ENCODE measurements at places on chromosomes 7 and 10.
A peak's percentile ranks its signal among the peaks of the same experiment; 100 is the strongest.

- no peak for DNase-seq
These were observed 52.9 kb downstream of the LYZL2 start for GRCh38 chr10:30576641-30577040.

GRCh38 chr10:9786101-9786500 lies 1231.6 kb upstream of the CELF2 start:
- no peak for DNase-seq

DNA sequence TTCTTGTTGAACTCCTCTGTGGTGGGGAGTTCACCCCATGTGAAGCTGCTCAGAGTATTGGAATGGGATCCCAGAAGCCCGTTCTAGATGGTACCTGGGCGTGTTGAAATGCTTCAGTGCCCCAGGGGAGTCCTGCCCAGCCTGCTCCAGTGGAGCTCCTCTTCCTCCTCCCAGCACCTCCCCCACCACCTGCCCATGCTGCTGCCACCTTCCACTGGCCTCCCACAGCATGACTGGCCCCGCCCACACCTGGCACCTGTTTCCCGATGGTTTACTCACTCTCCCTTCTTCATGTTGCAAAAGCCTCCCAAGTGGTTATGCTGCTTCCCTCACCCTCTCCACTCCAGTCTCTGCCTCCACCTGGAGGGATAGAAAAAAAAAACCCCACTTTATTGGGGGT lies 32.2 kb upstream of the PCBD1 start:
- no peak for DNase-seq

GRCh38 chr10:69317626-69318105 lies 39.4 kb downstream of the HK1 start:
- DNase-seq = no peak

DNA sequence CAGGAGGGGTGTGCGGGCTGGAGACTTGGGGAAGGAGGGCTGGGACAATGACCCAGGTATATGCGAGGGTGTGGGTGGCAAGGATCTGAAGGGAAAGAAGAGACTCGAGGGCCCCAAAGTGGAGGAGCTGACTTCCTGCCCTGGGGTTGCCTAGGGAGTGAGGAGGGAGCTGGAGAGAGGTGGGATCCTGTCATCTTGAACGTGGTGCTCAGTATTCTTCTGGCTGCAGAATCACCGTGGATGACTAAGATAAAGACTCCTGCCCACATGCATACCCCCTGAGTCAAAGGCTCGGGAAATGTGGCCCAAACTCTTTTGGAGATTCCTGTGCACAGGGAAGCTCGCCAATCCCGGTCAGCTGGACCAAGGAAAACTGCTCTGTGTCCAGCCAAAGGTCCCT lies 31.2 kb downstream of the COL17A1 start:
- no peak for DNase-seq

GRCh38 chr7:135239263-135239662 lies 5.6 kb downstream of the STRA8 start:
- DNase-seq = no peak

DNA sequence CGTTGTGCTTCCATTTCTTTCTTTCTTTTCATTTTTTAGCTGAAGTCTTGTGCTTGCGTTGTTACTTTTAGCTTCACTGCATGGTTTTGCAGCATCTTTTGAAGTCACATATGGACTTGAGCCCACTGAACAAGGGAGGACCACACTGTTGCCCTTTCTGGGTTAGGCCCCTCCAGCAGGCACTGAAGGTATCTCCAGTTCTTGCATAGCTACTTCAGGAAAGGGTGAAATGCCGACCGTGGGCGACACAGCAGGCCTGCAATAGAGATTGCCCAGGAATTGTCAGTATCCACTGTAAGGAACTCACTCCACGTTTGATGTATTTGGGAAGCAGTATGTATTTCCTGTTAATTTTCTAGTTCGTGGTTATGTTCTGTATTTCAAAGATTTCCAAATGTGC lies 85.1 kb downstream of the WDR37 start:
- DNase-seq = no peak

DNA sequence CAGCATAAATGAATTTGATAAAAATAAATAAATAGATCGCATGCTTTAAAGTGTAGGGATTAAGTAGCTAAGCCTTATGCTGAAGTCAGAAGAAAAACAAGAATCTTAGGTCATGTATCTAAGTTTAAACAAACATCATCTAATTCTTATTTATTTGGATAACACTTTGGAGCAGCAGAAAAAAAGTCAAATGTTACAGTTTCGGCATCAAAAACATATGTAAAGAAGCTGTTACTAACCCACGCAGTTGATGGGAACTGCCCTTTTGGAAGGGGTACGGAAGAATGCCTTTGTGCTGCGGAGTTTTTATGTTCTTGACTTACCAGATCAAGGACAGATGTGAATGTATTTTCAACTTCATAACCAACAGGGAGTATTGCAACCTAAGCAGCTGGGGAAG lies 37.3 kb upstream of the HABP2 start:
- DNase-seq = no peak

GRCh38 chr10:64312876-64313275 lies 791.7 kb downstream of the REEP3 start:
- DNase-seq = no peak

- DNase-seq = no peak
These were observed 25.4 kb upstream of the PRKAG2 start for GRCh38 chr7:151902311-151902710.

- no peak for DNase-seq
These were observed 21.4 kb upstream of the SCIN start for GRCh38 chr7:12549106-12549505.

DNA sequence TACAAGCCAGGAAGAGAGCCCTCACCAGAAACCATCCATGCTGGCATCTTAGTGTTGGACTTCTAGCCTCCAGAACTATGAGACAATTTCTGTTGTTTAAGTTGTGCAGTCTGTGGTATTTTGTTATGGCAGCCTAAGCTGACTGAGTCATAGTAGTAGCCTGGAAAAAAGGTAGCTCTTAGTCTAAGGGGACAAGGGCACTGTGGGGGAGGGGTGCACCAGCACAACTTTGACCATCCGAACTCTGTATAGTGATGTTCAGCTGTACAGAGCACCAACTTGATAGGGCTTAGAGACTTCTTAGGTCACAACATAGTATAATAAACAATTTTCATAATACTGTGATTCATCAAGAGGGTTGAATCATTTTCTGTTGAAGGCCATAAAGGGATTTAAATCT lies 14.3 kb downstream of the EIF4EBP2 start:
- DNase-seq = peak; percentile 37

DNA sequence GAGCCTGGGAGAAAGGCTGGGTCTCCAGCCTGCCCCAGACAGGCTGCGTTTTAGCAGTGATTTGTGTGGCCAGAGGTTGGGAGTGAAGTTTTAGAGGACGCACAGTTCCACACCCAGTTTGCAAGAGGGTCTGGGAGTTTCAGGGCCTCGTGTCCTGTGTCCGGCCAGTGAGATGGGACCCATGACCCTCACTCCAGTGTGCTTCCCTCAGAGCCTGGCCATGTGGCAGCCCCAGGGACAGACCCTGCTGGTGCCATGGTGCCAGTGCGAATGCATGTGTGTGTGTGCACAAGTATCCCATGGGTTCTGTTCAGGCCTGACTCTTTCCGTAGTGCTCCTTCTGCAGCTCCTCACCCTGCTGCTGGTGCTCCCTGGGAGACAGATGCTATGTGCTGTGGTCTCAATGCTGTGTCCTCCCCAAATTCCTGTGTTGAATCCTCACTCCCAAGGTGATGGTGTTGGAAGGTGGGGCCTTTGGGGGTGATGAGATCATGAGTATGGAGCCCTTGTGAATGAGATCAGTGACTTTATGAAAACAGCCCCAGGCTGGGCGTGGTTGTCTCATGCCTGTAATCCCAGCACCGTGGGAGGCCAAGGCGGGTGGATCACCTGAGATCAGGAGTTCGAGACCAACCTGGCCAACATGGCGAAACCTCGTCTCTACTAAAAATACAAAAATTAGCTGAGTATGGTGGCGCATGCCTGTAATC lies 16.5 kb downstream of the ECHDC3 start:
- no peak for DNase-seq

GRCh38 chr7:997404-998395 lies 14.7 kb downstream of the CYP2W1 start:
- no peak for DNase-seq

GRCh38 chr7:2641406-2642393 lies 9.9 kb downstream of the TTYH3 start:
- no peak for DNase-seq

DNA sequence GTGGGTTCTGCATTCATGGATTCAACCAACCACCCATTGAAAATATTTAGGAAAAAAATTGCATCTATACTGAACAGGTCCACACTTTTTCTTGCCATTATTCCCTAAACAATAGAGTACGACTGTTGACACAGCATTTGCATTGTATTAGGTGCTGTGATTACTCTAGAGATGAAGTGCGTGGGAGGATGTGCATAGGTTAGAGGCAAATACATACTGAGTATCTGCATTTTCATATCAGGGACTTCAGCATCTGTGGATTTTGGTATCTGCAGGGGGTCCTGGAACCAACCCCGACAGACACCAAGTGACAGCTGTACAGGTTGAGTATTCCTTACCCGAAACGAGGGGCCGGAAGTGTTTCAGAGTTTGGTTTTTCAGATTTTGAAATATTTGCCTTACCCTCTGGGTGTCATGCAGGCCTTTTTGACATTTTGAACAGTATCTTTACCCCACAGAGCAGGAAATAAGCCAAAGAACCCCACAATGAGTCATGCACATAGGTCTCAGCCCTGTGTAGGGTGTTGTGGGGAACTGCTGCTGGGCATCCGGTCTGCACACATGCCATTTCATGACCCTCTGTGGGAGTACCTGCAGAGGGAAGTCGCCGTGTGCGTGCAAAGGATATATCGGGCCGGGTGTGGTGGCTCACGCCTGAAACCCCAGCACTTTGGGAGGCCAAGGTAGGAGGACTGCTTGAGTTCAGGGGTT lies 14.5 kb downstream of the NUDT5 start:
- DNase-seq = peak; percentile 79

GRCh38 chr7:155961241-155962190 lies 149.3 kb upstream of the SHH start:
- DNase-seq = peak; percentile 67

DNA sequence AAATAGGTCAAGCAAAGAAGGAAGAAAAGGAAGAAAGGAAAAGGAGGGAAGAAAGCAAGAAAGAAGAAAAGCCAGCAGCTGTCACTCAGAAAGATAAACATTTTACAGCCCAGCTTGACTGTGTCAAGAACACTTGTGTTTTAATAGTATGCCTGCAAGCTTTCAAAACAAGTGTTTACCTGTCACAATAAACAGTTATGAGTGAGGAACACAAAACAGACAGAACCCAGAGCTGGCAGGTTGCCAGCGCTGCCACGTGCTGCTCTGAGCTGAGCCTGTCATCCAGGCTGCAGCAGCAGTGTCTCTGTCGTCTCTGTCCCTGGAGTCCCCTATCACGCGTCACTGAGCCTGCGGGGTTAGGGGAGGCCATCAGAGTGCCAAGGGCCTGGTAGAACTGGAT lies 827.6 kb upstream of the AUTS2 start:
- no peak for DNase-seq

DNA sequence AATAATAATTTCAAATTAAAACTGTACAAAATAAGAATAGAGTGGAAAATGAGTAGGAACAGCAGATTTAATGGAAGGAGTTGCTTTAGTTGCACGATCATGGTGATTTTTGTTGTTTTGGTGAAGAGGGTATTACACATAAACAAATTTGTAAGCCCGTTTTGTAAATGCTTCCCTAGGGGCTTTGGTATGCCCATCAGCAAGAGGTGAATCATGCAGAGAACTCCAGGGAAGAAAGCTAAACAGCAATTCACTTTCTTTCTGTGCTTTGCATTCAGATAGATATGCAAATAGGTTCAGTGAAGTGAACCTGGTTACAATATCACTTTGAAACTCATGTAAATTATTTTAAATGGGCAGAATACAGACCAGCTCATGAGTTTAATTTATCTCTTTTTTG lies 422.2 kb upstream of the MTPN start:
- no peak for DNase-seq

- peak; percentile 43 for DNase-seq
These were observed 120.6 kb downstream of the CLEC2L start for GRCh38 chr7:139643951-139644585.

DNA sequence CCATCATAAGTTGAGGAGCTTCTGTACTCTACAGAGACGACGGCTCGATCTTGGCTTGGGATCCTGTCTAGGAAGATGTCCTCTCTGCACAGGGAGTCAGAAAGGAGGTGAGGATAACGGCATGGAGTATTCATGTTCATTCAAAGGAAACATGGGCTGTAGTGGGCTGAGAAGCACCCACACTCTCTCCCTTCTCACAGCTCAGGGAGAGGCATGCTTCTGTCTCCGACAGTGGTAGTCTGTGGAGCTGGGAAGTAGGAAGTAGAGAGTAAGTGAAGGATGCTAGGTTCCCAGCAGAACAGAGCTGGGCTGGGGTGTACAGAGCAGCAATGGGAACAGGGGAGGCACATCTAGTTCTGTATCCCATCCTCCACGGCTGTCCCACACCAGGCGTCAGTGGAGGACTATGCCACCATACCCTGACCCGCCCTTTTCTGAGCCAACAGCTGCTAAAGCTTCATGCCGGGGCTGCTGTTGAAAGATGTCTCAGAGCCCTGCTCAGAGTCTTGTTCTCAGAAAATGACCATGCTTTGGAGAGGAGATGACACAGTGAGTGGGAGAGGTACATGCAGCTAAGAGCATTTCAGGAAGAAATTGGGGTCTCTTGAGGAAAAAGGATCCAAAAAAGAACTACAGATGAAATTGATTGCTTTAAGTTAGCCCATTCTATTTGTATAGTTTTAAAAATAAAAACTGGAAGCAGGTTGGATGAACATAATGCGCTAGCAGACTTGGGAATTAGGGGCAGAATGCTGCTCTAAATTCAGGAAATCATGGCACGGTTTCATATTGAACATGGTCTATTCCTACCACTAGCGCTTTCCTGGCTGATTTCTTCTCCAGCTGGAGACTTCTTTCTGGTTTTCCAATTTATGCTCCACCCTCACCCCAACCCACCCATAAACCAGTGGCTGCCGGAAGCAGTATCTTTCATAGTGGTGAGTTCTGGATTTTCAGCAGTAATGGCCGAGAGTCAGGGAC lies 138.6 kb downstream of the CHN2 start:
- no peak for DNase-seq

DNA sequence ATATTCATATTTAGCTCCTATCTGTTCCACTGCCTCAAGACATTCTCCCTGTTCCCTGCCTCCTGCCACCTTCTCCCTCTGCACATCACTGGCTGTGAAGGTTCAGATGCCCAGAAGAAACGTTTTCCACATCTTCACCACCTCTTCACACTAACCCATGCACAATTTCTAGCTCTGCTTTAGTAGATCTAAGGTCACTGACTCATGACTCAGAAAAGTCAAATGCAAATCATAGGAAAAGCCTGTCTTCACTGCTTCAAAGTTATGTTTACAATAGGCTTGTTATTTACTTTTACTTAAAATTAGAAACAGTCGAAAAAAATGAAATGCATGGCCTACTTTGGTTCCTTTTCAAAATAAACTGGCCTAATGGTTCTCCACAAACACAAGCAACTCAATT lies 2.5 kb downstream of the SCRN1 start:
- DNase-seq = no peak
